ENCODE measurements at places on chromosomes 5 and 9. TPM values are rescaled to one million over a fixed set of nuclear protein-coding genes. Genes with fewer than 3 reads are reported as not detected.
A peak's percentile ranks its signal among the peaks of the same experiment; 100 is the strongest.

DNA sequence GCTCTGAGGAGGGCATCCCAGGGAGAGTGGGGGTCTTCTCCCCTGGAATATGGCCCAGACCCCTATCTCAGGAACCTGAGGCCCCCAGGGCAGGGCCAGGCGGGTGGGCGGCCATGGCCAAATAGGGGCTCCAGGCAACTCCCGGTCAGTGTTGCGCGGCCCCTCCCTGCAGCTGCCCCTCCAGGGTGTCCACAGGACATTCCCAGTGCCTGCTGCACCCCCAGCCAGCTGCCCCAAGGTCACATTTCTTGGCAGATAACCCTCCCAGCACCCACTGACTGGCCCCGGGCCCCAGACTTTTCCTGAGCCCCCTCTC lies 53.6 kb upstream of the EGFL7 start:
- DNase-seq, result no peak

GRCh38 chr9:82894961-82895821 lies 167.8 kb downstream of the RASEF start:
- no peak for DNase-seq

- DNase-seq, result no peak
These were observed 352.9 kb downstream of the DNAH5 start for GRCh38 chr5:13591621-13592020.

- DNase-seq, result no peak
These were observed 1164.3 kb upstream of the DMAC1 start for GRCh38 chr9:8963885-8964284.

DNA sequence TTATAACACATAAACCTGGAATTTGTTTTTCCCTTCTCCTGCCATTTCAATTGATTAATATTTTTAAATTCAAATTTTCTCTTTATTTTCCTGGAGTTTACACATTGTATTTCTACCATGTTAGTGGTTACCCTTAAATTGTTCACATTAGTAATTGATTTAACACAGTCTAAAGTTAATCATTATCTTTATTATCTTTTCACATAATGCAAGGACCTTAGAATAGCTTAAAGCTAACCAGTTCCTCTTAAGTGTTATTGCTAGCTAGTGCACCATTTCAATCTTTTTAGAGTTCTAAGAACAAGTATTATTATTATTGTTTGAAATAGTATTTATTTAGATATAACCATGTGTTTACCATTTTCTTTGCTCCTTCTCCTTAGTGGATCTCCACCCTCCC lies 251.2 kb upstream of the FBXL7 start:
- no peak for DNase-seq

GRCh38 chr9:111598733-111599091 lies 735 bp downstream of the PTGR1 start:
- DNase-seq, result no peak

DNA sequence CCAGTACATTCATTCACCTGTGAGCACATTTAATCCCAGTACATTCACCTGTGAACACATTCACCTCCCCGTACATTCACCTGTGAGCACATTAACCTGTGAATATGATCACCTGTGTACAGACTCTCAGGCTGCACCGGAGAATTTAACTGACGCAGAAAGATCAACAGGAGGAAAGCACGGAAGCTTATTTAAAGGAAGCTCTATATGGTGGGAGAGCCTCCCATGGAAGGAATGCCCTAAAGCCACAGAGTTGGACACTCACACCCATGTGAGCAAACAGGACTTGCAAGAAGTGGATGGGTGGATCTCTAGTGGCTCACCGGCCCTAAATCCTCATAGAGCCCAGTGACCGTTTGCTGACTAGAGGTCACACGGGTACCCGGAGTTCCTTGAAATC lies 38.2 kb downstream of the TRIP13 start:
- peak; percentile 46 for DNase-seq

GRCh38 chr5:147578228-147579024 lies 68.6 kb upstream of the DPYSL3 start:
- no peak for DNase-seq

DNA sequence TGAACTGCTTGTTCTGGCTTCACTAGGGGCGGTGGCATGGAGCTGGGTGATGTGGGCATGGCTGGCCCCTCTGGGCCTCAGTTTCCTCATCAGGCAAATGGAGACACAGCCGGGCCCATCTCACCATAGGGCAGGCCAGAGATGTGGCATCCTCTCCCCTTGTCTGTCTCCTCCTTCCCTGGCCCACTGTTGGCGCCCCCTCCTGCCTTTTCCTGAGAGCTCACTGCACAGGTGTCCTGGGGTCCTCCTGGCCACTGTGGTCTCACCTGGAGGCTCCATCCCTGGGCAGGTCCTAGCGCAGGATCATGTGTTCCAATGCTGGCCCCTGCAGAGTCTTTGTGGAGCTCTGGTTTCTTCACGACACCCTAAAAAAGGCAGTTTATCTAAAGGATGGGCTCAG lies 53.5 kb downstream of the NEK6 start:
- no peak for DNase-seq

- no peak for DNase-seq
These were observed 16.9 kb downstream of the SLC25A48 start for GRCh38 chr5:135851186-135851914.

- no peak for DNase-seq
These were observed 884 bp upstream of the GSN start for GRCh38 chr9:121266906-121267650.

- no peak for DNase-seq
These were observed 34.7 kb upstream of the IDNK start for GRCh38 chr9:83588256-83588655.

DNA sequence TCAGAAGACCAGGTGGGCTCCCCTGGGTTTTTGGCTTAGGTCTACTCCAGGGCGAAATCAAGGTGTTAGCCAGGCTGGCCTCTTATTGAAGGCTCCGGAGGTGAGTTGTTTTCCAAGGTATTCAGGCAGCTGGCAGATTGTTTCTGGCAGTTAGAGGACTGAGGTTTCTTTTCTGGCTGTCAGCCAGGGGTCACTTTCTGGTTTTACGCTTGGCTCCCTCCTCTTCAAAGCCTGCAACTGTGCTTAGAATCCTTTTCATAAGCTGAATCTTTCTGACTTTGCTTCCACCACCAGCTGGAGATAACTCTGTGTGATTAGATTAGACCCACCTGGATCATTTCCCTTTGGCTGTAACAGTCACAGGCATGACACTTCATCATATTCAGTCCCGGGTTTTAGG lies 24.6 kb downstream of the RFK start:
- DNase-seq, result no peak

- DNase-seq, result no peak
These were observed 70.8 kb downstream of the ACTL7B start for GRCh38 chr9:108784998-108785397.

GRCh38 chr5:111950660-111951059 lies 193.7 kb upstream of the NREP start:
- DNase-seq, result no peak

DNA sequence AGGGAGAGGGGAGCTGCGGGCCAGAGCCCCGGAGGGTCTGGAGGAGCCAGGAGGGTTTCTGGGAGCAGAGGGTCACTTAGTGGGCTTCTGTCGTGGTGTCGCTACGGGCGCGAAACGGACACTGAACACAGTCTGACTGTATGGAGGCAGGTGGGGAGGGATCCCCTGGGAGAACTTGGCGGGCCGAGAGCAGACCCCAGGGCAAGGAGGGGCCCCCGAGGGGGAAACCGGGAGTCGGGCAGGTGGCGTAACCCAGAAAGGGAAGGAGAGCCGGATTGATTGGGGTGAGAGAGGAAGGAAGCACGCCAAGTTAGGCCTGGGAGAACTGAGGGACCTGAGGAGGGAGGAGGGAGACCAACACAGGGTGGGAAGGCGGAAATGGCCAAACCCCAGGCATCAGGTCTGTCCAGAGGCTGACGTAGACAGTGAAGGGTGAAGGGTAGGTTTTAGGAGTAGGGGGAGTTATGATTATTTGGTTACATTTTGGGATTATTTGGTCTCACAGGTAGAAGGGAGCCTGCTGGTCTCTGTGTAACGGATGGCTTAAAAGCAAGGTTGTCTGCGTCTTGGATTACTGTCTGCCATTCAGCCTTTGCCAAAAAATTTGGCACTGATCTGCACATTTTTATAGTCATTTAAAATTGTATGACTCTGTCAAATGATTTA lies 3.3 kb upstream of the MSMP start:
- DNase-seq, result peak; percentile 69

GRCh38 chr9:135320943-135321342 lies 158.6 kb upstream of the PPP1R26 start:
- peak; percentile 24 for DNase-seq

DNA sequence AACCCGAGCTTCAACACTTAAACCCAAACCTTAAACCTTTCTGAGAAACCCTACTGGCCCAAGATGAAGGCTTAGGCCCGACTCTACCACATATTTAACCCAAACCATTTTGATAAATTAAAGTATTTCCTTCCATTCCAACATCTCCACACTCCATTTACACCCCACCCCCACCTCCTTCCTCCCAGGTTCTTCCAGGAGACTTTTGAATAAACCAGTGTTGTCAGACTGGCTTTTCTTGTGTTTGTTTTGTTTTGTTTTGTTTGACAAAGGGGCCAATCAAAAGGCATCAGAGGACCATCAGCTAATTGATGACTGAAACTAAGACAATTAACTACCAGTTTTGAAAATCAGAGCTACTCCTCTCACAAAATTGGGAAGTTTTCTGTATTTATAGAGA lies 4.6 kb upstream of the ZNF608 start:
- DNase-seq, result no peak

DNA sequence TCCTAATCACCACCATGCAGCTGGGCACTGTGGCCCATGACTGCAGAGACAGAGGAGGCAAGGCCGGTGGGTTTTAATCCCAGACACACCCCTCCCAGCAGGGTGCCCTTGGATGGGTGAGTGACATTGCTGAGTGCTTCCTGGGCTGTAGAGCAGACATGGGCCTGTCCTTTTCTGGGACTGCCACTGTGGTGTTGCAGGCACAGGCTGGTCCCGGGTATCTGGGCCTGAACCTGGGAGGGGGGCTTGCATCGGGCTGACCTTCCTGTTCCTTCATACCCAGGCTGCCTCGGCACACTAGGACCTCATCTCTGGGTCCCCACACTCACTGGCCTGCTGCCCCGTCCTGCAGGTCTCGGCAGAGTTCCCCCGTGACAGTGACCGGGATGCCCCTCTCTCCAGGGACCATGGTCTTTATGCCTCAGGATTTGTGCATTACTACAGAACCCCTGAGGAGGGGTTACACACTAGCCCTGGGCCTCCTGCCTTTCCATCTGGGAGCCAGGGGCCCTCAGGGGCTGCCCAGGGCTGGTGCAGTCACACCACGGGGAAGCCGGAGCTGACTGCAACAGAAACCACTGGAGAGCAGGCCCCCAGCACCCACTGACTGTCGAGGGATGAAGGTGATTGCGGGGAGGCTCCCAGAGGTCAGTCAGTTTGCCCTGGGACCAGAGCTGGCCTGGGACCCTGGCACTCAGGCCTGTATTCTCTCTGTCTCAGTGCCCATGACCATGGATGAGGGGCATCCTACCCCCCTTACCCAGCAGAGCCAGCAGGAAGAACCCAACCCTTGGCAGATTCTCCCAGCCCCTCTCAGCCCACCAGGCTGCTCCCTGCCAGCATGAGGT lies 8.9 kb upstream of the SLC25A48 start:
- DNase-seq, result peak; percentile 30

GRCh38 chr5:84290161-84290560 lies 94.5 kb downstream of the EDIL3 start:
- no peak for DNase-seq

DNA sequence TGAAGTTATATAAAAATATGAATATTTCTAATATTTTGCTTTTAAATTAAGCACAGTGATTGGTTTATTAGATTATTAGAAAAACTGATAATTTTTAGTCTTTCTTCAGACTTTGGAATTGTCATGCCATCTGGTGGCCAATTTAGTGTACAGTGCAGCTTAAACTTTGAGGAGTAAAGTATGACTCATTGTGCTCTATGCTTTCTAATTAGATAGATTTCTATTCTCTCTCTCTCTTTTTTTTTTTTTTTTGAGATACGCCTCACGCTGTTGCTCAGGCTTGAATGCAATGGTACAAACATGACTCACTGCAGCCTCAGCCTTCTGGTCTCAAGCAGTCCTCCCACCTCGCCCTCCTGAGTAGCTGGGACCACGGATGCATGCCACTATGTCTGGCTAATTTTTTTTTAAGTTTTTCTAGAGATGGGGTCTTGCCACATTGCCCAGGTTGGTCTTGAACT lies 42.1 kb upstream of the GPR21 start:
- DNase-seq, result peak; percentile 41

DNA sequence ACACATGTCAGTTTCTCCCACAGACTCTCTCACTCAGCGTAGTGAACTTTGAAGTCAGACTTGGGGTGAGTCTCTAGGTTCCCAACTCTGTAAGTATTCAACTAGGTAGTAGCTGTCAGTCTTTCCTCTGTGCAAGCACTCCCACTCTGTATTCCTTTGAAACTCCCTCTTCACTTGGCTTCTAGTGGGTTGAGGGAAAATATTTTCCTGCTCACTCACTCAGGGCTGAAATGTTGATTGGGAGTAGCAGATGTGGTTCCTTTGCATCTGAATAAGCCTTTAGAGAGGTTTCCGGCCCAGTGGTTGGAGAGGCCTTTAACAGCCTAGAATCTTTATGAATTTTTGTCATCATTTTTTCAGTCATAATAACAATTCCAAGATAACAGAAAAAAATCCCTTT lies 18.1 kb upstream of the ARRDC3 start:
- DNase-seq, result no peak

DNA sequence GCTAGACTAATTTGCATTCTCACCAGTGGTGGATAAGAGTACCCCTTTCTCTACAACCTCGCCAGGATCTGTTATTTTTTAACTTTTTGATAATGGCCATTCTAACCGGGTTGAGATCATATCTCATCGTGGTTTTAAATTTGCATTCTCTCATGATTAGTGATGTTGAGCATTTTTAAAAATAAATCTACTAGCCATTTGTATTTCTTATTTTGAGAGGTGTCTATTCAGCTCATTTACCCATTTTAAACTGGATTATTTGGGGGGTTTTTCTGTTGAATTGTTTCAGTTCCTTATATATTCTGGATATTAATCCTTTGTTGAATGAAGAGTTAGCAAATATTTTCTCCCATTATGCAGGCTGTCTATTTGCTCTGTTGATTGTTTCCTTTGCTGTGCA lies 139.6 kb downstream of the ARSB start:
- DNase-seq, result no peak

GRCh38 chr9:70530716-70531115 lies 116.3 kb upstream of the KLF9 start:
- no peak for DNase-seq

- DNase-seq, result no peak
These were observed 8.8 kb upstream of the RNF183 start for GRCh38 chr9:113311961-113312360.

The NPDC1 gene
- total RNA-seq, result 138 TPM

The GRM6 gene
- not detected for total RNA-seq

The GABRA1 gene
- not detected for total RNA-seq

The GPX8 gene
- 20.2 TPM for total RNA-seq

The ST8SIA4 gene
- total RNA-seq, result 6.5 TPM

The TUT7 gene
- total RNA-seq, result 38.6 TPM

The SNCB gene
- not detected for total RNA-seq

The MLLT3 gene
- total RNA-seq, result 26.8 TPM

The MAMDC4 gene
- total RNA-seq, result 10.7 TPM

The ZNF366 gene
- 6.0 TPM for total RNA-seq

The SMIM33 gene
- total RNA-seq, result not detected

The SLC6A18 gene
- not detected for total RNA-seq
